Motor neuron (in vitro differentiated cells): ENCODE measurements at places on chromosomes 2 and 18. TPM values are rescaled to one million over a fixed set of nuclear protein-coding genes. Genes with fewer than 3 reads are reported as not detected.

GRCh38 chr2:34703292-34703691 lies 1104.2 kb upstream of the FAM98A start:
- ATAC-seq = no peak

GRCh38 chr2:31132786-31133185 lies 5.5 kb downstream of the GALNT14 start:
- ATAC-seq = no peak

- ATAC-seq = peak; percentile 56
Observed at GRCh38 chr2:21289989-21290388, 166.2 kb downstream of the TDRD15 start.

GRCh38 chr2:213229814-213230213 lies 54.5 kb upstream of the SPAG16 start:
- ATAC-seq = peak; percentile 89

DNA sequence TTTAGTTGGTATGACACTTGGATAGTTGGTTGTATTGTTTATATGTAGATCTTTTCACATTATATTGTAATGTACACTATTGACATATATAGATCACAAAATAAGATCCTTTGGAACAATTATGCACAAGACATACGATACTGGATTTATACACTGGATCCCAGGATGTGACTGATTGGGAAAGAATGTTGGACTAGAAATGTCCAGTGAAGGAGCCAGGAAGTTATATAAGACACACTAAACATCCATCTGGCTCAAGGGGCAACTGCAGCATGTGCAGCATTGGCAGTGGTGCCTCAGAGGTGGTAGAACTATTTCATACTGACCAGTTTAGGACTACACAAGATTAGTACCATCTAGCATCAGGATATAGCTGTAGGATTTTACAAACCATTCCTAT lies 104.9 kb downstream of the TRABD2A start:
- no peak for ATAC-seq

DNA sequence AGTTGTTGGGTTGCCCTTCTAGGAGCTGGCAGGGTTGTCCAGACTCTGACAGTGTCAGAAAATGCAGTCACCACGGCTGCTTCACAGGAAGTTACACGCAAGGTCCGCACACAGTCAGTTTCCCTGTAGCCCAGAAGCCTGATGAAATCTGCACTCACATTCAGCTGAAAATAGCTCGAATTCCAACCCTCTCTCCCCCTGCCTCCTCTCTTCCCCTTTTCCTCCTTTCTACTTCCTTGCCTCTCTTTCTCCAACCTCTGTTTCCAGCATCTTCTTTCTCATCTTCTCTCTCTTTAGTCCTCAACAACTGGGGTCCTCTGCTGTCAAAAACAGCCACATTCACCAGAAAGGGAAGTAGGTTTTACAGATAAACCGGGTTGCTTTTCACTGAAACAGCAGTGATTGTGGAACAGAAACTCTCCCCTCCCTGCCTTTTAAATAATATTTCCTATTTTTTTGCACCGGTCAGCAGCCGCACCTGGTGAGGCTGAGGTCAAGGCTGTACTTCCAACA lies 69.3 kb downstream of the BCL11A start:
- no peak for ATAC-seq

Gene AGXT
- 0.26 and 0.38 TPM in 2 replicates for total RNA-seq

Gene SGPP2
- total RNA-seq = 0.70 and 0.81 TPM in 2 replicates

Gene C2orf15
- total RNA-seq = 1.3 and 1.5 TPM in 2 replicates

Gene ABCG8
- total RNA-seq = 0.66 and 0.68 TPM in 2 replicates
